ENCODE measurements at places on chromosomes 3 and 15.

GRCh38 chr3:73611176-73611575 is 13.6 kb downstream of the PDZRN3 start:
- DNase-seq: no peak

- DNase-seq: no peak
Measured at GRCh38 chr3:185934767-185935464, 2.9 kb downstream of the TRA2B start.

GRCh38 chr15:68962465-68962864 is 32.1 kb downstream of the SPESP1 start:
- DNase-seq: no peak

- DNase-seq: no peak
Measured at GRCh38 chr15:64642875-64643274, 132.5 kb downstream of the RBPMS2 start.

GRCh38 chr3:59043391-59043790 is 6.4 kb downstream of the CFAP20DC start:
- no peak for DNase-seq

GRCh38 chr3:115169808-115170207 is 22.7 kb upstream of the ZBTB20 start:
- no peak for DNase-seq

DNA sequence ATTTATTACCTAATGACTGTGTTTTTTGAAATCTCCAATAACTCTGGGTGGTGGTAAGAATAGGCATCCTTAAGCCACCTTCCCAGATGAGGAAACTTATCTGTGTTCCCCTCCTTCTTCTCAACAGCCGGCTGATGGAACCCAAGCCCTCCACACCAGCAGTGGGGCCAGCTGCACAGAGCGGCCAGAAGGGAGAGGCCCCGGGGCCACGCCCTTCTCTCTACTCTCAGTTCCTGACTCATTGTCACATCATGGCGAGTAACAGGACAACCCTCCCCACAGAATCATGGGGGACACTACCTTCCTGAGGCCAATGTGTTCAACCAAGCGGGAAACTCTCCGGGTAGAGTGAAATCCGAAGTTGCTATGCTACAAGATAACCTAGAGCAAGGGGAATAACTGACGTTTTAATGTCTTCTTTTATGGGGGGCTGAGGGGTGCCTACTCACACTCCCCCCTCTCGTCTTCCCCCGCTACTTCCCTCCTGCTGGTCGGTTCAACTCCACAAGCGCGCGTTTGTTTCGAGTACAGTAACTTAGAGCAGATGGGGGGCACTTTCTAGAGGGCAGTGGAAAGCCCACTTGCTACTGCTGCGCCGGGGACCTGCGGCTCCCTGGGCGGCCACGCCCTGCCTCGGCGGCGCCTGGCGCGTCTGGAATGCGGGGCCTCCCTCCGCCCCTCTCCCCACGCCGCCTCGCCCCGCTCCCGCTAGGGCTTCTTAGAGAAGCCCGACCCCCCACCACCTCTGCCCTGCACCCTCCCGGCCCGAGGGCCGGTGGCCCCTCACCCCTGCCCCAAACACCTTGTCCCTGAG is 621 bp downstream of the ANXA2 start:
- DNase-seq: peak; percentile 86

- no peak for DNase-seq
Measured at GRCh38 chr15:55683376-55683775, 59.6 kb downstream of the PRTG start.

DNA sequence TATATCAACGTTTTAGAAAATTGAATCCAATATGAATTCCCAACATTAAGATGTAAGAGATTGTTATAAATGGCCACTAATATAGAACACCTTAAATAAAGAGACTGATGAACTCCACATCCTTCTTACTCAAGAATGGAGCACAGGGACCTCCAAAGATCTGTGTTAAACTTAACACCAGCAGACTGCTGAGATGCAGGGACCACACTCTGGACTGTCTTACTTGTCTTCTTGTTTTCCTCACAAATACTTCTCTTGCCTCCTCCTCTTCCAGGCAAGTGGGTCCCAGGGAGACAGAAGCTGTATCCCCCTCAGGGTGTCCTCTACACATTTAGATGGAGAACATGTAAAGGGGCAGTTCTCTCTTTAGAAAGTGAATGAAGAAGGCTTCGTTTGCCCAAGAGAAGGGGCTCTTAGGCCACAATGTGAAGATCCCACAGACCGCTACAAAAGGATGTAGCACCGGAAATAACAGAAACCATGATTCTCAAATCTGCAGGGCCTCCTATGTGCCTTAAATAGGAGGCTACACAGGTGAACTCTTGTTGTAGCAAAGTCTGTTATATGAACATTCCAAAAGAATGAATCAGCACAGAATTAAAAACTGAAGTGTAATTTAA is 52.2 kb downstream of the SATB1 start:
- DNase-seq: no peak

DNA sequence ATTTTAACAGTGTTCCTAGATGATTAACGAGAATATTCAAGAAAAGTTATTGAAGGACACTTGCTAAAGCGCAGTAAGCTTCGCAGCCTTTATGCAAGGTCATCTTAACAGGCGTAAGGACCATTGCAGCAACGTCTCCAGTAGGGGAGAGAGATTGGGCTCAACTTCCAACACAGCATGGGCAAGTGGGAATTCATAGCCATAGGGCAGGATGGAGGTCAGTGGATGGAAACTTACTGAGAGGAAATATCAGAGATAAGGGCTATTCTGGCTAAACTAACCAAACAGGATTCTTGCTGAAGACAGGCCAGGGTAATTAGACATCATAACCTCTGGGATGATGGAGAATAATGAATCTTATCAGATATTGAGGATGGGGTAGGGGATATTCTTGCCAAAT is 82.8 kb downstream of the DHX36 start:
- DNase-seq: no peak

DNA sequence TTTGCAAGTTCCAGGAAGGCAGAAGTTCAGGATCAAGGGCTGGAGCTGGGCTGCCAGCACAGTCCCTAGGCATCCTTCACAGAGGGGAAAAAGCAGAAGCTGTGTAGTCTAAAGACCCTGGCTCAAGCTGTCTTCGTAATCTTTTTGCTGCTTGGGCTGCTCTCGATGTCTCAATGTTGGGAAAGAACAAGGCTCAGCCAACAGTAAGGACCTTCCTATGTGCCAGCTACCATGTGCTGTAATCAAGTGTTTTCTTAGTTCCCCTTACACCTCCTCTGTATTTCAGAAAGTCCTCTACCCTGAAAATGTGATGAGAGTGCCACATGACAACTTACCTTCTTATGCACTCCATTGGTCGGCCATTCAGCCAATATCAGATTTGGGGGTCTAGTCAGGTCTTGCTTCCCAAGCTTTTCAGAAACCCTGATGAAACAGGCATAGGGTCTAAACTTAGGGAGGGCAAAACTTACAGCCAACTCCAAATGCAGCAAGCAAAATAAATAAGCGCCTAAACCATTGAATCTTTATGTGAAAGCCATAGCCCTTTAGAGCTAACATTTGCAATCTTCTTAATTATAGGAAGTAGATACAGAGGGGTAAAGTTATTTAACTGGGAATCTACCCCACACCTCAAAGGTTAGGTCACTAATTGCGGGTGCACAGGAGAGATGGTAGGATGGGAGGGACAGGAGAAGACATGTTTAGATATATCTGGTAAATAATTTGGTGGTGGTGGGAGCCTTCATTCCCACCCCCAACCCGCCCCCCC is 1.2 kb upstream of the EDEM1 start:
- no peak for DNase-seq

Data from transverse colon (tissue), 4 donors.